Amygdala (tissue), 56 donors: ENCODE measurements at places on chromosomes 1 and 21.

- no peak for DNase-seq
These were observed 28.7 kb upstream of the KCNJ15 start for GRCh38 chr21:38228115-38228514.

DNA sequence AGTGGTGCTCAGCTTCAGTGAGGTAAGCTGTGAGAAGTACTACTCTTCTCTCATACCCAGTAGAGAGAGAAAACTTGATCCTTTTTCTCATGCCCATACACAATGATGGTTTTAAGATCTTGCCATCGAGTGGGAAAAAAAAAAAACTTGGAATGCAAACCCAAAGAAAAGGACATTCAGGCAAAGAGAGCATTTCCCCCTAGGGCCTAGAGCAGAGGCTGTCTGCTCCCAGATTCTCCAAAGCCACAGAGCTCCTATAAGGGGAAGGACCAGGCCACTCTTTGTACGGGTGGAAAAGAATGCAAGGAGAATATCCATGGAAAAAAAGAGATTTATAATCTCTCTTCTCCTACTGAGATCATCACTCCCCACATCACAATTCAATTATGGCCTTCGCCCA lies 34.9 kb downstream of the MROH9 start:
- no peak for DNase-seq

- no peak for DNase-seq
These were observed 330.9 kb downstream of the CHRM3 start for GRCh38 chr1:239717097-239717917.

DNA sequence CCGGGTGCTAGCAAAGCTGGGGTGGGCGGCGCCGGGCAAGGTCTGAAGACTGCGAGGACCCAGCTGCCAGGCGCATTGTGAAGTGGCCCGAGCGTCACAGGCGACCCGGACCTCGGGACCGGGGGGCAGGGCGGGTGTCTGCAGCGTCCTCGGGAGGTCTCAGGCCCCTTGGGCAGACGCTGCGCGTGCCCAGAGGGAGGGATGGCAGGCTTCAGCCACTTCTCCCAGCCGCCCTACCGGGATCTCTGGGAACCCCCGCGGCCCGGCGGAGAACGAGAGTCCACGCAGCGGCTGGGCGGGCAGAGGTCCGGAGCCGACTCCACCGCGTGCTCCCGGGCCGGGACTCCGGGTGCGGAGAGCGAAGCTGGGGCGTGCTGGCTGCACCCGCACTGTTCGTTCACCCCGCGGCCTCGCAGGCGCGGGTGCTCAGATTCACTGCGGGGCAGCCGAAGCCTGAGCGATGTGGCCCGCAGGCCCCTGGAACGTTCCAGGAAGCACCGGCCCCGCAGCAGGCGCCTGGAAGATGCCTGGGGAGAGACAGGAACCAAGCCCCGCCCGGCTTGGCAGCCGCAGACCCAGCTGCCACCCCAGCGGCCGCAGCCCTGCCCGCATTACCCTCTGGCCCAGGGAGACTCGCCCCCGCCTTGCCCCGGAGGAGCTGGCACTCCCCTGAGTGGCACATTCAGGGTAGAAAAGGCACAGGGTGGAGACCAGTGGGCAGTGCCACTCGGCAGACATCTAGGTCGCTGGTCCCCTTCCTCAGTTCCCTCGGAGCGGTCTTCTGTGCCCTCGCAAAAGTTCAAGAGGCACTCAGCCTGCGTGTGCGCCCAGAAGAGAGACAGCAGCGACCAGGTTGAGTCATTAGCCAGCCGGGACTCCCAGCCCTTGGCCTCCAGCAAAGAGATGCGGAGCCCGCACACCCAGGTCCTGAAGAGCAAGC lies at the start of gene CCDC185:
TSS of gene CCDC185 (plus strand) at position 141 of the 940 bp plus-strand sequence. CDS start at position 202, 61 bp downstream.
- DNase-seq, result no peak

DNA sequence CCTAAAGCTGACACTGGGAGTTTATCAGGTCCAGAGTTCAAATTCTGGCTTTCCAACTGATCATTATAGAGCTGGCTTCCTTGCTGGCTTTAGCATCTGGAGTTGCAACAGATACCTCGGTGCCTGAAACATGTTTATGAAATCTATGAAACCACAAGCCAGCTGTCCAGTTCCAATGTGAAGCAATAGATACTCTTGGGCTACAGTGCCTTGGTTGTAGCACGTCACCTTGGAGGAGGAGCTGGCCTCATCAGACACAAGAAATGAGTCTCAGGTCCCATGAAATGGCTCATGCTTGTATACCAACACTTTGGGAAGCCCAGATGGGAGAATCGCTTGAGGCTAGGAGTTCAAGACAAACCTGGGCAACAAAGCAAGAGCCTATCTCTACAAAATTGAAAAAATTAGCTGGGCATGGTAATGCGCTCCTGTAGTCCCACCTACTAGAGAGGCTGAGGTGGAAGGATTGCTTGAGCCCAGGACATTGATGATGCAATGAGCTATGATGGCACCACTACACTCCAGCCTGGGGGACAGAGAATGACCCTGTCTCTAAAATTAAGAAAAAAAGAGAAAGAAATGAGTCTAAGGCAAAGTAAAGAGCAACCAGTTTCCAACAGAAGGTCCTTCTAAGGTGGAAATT lies 132.5 kb upstream of the ZNF648 start:
- DNase-seq, result no peak
